GM23248 (cell line): ENCODE measurements at places on chromosomes 2 and 18. TPM values are rescaled to one million over a fixed set of nuclear protein-coding genes. Genes with fewer than 3 reads are reported as not detected.

The TCF23 gene
- total RNA-seq = not detected in 2 replicates

The SULT1C4 gene
- not detected in 2 replicates for total RNA-seq

- no peak for DNase-seq
- peaks cover 45% of the 10 kb centered on the region for H3K27me3 ChIP-seq
- H3K4me3 ChIP-seq = no peak overlapping the region
Measured at GRCh38 chr2:137935591-137935990, 28.7 kb upstream of the HNMT start.

DNA sequence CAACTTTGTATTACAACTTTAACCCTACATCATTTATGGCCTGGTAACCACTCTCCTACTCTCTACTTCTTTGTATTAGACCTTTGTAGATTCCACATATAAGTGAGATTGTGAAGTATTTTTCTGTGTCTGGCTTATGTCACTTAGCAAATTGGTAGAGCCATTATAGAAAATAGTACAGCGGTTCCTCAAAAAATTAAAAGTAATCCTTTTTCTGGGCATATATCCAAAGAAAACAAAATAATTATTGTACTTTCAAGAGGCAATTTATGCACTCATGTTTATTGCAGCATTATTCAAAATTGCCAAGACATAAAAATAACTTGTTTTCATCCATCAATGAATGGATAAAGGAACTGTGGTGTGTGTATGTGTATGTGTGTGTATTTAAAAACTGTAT lies 537.5 kb upstream of the FSIP2 start:
- no peak overlapping the region for H3K27ac ChIP-seq
- no peak for DNase-seq
- no peaks in the 10 kb centered on the region for H3K27me3 ChIP-seq

DNA sequence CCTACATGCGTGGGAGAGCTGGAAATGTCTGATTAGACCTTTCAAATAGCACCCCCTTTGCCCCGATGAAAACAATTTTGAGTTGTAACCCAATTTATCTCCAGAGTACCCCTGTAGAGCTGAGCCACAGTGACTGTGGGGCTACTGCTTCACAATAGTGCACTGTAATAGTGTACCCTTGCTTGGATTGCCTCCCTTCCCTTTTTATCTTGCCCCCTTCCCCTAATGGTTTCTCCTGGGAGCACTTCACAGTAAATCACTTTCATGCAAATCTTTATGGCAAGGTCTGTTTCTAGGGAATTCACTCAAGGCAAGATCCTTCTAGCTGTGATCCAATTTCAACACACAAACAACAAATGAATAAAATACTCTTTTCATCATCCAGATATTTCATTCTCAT lies 687.6 kb downstream of the MBD2 start:
- no peak for DNase-seq
- H3K4me1 ChIP-seq = no peaks in the 10 kb centered on the region
- no peak overlapping the region for H3K27ac ChIP-seq
- no peak overlapping the region for H3K4me3 ChIP-seq

- no peak overlapping the region for H3K4me3 ChIP-seq
- H3K36me3 ChIP-seq = peaks cover 17% of the 10 kb centered on the region; the same call in 1 of the 2 replicates
- DNase-seq = peak; percentile 24
- H3K4me1 ChIP-seq = no peaks in the 10 kb centered on the region
- no peak overlapping the region for H3K27ac ChIP-seq
Measured at GRCh38 chr2:73494031-73494430, 108.4 kb downstream of the ALMS1 start.

The CRACDL gene
- total RNA-seq = not detected in 2 replicates

DNA sequence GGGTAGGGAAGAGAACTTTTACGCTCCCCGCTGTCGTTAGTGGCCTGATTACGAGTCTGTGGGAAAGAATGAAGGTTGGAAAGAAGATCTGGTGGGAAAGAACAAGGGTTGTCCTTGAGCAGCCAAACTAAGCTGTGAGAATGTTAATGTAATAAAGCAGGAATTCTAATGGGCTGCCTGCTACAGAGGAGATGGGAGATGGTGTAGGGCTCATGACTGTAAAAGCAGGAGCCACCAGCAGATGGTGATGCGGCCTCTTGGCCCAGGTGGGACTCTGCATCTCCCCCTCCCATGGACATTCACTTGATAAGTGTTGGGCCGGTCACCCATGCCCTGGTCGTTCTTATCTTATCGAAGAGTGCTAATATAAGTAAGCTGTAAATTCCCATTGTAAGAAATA lies 150.0 kb downstream of the NEDD4L start:
- H3K36me3 ChIP-seq = no peaks in the 10 kb centered on the region
- peaks cover 23% of the 10 kb centered on the region for H3K4me1 ChIP-seq
- no peaks in the 10 kb centered on the region for H3K27me3 ChIP-seq
- DNase-seq = no peak
- H3K4me3 ChIP-seq = no peak overlapping the region

DNA sequence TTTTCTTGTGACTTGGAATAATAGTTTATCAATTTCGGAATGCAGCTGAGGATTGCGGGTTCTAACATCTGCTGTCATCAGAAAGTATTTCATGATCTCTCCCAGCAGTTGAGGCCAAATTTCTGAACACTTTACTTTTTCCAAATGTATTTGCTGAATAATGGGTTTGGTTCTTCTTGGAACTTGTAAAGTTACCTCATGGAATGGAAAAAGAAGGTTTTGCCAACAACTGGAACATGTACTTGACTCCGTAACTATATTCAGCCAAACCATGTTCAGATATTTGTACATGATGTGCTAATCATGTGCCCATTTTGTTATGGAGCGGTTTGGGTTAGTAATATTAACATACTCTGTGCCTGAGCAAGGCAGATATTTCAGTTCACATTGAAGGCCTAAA lies 119.6 kb downstream of the LCLAT1 start:
- DNase-seq = peak; percentile 34
- peaks cover 15% of the 10 kb centered on the region for H3K4me1 ChIP-seq
- peaks cover 4% of the 10 kb centered on the region; the same call in 1 of the 2 replicates for H3K36me3 ChIP-seq
- peak overlapping the region; percentile 45 for H3K27ac ChIP-seq

- H3K36me3 ChIP-seq = no peaks in the 10 kb centered on the region
- H3K27me3 ChIP-seq = no peaks in the 10 kb centered on the region
- no peak overlapping the region for H3K4me3 ChIP-seq
- H3K27ac ChIP-seq = no peak overlapping the region
Measured at GRCh38 chr2:14219306-14219705, 413.2 kb upstream of the LRATD1 start.

The C2orf49 gene
- total RNA-seq = 9.0 and 17.6 TPM in 2 replicates

The COL4A4 gene
- 0.76 and 1.0 TPM in 2 replicates for total RNA-seq

The RBMS1 gene
- 91.7 and 99.3 TPM in 2 replicates for total RNA-seq

DNA sequence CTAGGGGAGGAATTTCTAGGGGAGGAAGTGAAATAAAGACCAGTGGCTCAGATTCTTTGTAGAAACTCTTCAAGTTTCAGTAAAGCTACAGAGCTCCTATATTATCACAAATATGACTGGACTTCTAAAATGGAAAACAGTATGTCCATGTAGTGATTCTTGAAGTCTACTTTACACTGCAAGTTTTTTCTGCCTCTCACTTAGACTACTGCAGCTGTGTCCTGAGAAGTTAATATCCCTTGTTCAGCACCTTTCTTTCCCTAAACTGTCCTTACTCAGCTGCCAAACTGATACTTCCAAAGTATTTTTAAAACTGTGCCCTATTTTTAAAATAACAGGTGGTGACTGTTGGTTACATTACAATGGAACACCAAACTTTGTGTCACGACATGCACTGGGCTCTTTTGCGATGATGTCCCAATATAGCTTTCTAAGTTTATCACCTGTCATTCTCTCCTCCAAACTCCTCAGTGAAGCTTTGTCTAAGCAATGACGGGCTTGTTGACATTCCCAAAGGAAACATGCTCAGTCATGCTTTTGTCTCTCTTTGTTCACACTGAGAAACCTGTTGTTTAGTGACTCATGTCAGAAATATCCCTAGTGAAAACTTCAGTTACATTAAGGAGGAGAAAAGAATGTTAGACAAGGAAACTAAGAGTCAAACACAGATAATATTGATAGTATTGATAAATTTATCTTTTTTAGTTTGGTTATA lies 341.1 kb downstream of the ARL6IP6 start:
- no peaks in the 10 kb centered on the region for H3K27me3 ChIP-seq
- DNase-seq = peak; percentile 15
- H3K4me3 ChIP-seq = no peak overlapping the region
- H3K27ac ChIP-seq = no peak overlapping the region
- no peaks in the 10 kb centered on the region for H3K4me1 ChIP-seq
- no peaks in the 10 kb centered on the region for H3K36me3 ChIP-seq
